Chondrocyte (in vitro differentiated cells): ENCODE measurements at places on chromosomes 4 and X. TPM values are rescaled to one million over a fixed set of nuclear protein-coding genes. Genes with fewer than 3 reads are reported as not detected.

Gene PPP4R3C
- total RNA-seq, result not detected in 3 replicates

Gene SPANXA1
- not detected in 3 replicates for total RNA-seq

DNA sequence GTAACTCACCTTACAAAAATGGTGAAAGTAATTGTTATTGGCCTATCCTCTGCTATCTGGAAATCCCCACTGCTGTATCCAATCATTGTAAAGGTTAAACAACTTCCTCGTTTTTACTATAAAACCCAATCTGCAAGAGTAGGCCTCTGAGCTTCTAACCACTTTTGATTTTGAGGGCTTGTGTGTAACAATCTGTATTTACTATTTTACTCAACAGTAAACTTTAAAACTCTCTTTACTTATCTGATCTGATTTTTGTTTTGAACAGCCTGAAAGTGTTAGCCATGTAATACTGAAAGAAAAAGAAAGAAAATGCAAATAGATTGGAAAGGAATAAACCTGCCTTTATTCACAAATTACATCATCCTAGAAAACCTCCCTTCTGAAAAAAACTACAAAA, 63.1 kb downstream of the SLC10A7 start:
- DNase-seq, result no peak

- no peak for DNase-seq
Observed at GRCh38 chr4:147769386-147769785, 37.5 kb downstream of the ARHGAP10 start.

DNA sequence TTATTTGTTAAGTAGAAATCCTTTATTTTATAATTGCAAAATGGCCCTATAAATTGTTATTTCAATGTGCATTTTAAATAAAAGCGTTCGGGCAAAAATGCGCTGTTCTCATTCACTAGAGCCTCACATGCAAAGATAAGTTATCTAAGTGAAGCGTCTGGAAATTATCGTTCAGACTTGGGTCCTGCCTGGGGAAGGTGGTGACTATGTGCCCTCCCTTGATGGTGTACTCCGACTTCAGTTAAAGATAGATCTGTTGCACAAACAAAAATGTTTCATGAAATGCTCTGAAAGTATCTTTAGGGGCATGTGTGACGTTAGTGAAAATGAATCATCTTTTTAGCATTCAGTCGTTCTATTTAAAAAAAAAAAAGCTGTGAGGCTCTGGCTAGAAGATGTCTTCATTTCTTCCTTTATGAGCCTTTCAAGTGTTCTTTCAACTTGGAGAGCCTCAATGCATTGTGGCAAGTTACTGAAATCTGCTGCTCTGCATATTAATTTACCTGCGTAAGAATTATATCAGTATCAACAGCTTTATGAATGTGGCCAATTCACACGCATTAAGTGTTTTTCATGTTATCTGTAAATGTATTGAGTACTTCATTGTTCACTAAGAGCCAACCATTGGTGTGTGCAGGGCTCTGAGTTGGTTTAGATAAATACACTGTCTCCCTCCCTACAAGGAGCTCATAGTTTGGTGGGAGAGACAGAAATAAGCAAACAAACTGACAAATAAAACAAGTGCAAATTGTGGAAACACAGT, 83.0 kb downstream of the AFF1 start:
- DNase-seq, result no peak

- DNase-seq, result no peak
Observed at GRCh38 chrX:14354521-14354920, 174.8 kb upstream of the GLRA2 start.

- no peak for DNase-seq
Observed at GRCh38 chr4:171203425-171203824, 609.8 kb upstream of the GALNTL6 start.

GRCh38 chr4:158826882-158827281, 58.1 kb downstream of the FNIP2 start:
- no peak for DNase-seq

GRCh38 chr4:20085156-20085555, 166.5 kb upstream of the SLIT2 start:
- DNase-seq, result no peak

DNA sequence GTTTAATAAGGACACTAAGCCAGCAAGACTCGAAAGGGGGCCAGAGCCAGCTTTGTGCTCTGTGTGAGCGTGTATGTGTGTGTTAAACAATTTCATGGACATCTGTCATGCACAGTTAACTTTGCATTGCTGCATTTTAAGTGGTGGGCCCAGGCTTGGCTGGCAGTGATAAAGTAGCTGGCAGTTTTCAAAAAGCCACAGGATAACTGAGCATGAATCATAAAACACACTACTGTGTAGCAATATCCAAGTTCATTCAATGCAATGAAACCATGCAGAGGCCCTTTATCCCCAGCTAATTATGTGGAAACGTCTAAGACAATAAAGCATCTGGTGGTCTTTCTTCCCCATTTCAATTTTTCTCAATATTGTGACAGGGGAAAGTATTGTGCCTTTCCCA, 132.9 kb downstream of the NKX6-1 start:
- DNase-seq, result no peak

GRCh38 chr4:16006771-16007446, 43.9 kb upstream of the FGFBP2 start:
- no peak for DNase-seq

DNA sequence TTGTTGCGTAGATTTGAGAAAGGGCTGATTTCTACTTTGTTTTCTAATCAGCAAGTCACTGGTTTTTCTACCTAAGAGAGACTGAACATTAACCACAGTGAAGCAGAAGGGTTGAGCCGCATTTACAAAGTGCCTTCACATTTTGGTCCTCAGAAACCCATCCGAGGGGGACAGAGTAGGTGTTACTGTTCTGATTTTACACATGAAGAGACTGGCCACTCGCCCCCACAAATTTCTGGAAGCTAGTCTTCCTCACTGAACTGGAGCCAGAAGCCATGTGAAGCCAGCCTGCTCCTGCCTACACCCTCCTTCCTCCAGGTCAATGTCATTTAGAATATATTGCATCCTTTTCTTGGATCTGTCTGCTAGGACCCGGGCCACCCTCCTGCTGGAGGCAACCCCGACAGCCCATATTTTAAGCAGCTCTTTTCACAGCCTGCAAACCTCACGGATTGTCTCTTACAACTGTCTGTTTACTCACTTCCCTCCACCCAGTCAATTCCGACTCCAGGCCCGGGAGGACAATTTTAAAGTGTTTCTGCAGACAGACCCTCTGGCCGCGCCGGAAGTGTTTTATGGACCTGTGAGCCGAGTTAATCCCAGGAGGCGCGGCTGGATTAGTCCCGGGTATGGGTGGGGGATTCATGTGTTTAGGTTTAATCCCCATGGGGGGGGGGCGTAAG, 73.2 kb upstream of the BCOR start:
- peak; percentile 37 for DNase-seq

- no peak for DNase-seq
Observed at GRCh38 chr4:140764785-140765392, 8.7 kb upstream of the TBC1D9 start.

GRCh38 chr4:85557016-85557901, 82.3 kb downstream of the ARHGAP24 start:
- no peak for DNase-seq

Gene UGDH
- total RNA-seq, result 151 to 207 TPM (median 156 TPM) in 3 replicates

- DNase-seq, result no peak
Observed at GRCh38 chr4:98919996-98920395, 8.9 kb downstream of the EIF4E start.

GRCh38 chr4:8393593-8394038, 46.9 kb downstream of the ACOX3 start:
- DNase-seq, result no peak

Gene UCHL1
- 771 to 856 TPM (median 807 TPM) in 3 replicates for total RNA-seq

GRCh38 chr4:164866817-164867490, 10.0 kb upstream of the APELA start:
- DNase-seq, result no peak

GRCh38 chr4:15034071-15034764, 31.9 kb downstream of the CPEB2 start:
- DNase-seq, result no peak

Gene SPIN4
- total RNA-seq, result 3.4 to 7.0 TPM (median 3.8 TPM) in 3 replicates

- no peak for DNase-seq
Observed at GRCh38 chr4:6229095-6229494, 28.7 kb upstream of the JAKMIP1 start.

Gene PCDH7
- total RNA-seq, result 70.3 to 141 TPM (median 72.3 TPM) in 3 replicates

- DNase-seq, result peak; percentile 80
Observed at GRCh38 chr4:3254302-3255131, 5.6 kb downstream of the MSANTD1 start.

Gene CYLC1
- total RNA-seq, result not detected in 3 replicates

DNA sequence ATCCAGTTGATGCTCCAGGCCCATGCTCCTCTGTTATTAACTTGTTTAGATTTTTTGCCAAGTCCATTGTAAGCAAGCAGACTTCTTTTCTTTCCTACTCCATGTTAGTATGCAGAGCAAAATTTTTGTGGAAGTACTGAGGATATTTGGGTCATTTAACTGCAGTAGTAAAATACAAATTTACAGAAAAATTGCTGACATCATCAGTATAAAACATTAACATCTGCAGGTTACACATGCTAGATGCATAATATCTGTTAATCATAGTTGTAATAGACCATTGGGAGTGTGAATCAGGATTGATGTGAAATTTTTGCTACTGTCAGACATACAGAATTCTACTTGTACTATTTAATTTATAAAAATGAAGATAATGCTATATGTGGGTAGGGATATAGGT, 454.1 kb upstream of the CXorf51B start:
- DNase-seq, result no peak

GRCh38 chr4:14529653-14530052, 472.6 kb upstream of the CPEB2 start:
- DNase-seq, result no peak
